ENCODE measurements at places on chromosomes 13 and 19.

- DNase-seq: no peak
Measured at GRCh38 chr13:28401303-28402056, 93.4 kb downstream of the FLT1 start.

- no peak for DNase-seq
Measured at GRCh38 chr13:39133781-39134180, 95.5 kb downstream of the NHLRC3 start.

- DNase-seq: no peak
Measured at GRCh38 chr13:60386250-60386649, 10.8 kb upstream of the TDRD3 start.

GRCh38 chr19:6856749-6857372, 30.5 kb upstream of the ADGRE1 start:
- no peak for DNase-seq

GRCh38 chr13:114224201-114224600, 10.5 kb upstream of the CDC16 start:
- no peak for DNase-seq

DNA sequence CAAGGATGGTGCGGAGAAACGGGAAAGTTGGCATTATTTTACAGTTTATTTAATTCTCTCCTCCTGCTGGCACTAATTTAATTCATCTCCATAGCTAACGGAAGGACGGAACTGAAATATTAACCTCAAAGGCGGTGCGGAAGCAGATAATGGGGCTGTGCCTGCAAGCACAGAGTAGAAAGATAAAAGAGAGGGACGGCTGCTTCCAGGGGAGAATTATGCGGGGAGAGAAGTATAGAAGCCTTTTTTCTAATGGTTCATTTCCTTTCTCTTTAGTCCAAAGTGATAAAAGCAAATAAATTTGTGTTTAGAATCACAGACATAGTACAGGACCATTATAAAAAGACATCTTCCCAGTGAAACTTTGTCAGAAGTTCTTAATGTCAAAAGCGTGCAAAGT, 34.5 kb upstream of the UQCRFS1 start:
- no peak for DNase-seq

GRCh38 chr19:46494146-46494940, 1.3 kb downstream of the PNMA8B start:
- no peak for DNase-seq

DNA sequence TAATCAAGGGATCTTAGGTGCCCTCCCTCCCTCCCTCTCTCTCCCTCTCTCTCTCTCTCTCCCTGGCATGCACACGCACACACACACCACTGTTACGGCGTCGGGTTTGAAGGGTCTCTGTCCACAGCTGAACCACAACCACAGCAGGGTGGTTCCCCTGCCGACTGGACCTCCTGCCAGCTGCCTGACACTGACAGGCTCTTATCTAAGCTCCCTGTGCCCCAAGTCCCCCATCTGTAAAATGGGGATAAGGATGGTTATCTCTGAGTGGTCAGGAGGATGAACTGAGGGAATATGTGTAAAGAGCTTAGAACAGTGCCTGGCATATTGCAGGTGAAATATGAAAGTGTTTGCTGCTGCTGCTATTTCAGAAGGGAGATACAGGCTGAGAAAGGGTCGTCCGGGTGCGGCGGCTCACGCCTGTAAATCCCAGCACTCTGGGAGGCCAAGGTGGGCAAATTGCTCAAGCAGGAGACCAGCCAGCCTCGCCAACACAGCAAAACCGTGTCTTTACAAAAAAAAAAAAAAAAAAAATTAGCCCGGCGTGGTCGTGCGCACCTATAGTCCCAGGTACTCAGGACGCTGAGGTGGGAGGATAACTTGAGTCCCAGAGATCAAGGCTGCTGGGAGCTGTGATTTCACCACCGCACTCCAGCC, 852 bp upstream of the SHISA7 start:
- DNase-seq: no peak

GRCh38 chr19:3189702-3190469, 4.2 kb downstream of the NCLN start:
- no peak for DNase-seq

- DNase-seq: no peak
Measured at GRCh38 chr13:30332456-30333143, 25.2 kb upstream of the KATNAL1 start.

DNA sequence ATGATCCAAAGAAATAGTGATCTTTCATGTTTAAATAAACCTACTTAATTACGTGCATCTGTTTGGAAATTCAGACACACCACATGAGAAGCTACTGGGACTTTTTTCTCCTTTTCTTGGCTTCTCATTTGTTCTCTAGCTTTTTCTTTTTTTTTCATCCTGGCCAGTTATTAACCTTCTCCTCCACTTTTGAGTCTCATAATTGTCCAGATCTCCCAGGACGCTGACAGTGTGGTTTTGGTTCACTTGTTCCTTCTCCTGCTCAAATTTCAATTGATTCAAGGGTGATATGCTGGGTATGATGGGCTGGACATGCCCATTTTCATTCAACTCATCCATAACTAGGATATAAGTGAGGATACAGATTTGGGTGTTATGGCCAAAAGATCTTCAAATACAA, 152.3 kb downstream of the TM9SF2 start:
- DNase-seq: no peak

- DNase-seq: no peak
Measured at GRCh38 chr19:33394006-33394722, 20.7 kb downstream of the CEBPG start.

- DNase-seq: no peak
Measured at GRCh38 chr13:110714797-110715394, 1.4 kb downstream of the ING1 start.

DNA sequence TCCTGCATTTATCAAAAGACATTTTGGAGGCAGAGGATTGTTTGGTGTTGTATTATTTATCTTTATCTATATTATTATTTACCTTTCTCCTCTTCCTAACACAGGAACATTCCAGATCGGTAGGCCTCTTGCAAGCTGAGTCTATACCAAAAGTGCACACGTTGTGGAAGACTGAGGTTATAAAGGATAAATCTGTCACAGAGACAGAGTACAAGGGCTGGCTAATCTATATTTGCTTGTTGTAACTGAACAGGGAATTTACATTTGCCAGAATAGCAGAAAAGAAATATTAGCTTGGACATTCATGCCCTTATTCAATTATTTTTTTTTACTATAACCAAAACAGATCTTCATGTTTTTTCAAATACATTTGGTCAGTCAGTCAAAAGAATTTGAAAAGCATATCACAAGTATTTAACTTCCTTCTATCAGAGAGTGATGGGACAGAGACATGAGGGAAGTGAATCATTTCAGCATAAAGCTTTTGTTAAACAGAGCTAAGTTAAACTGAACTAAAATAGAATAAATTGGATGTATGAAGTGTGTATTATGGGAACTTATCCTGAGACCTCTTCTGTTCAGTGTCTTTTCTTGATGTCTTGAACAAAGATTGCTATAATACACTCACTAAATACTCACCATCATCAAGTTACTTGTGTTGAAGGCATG, 352.5 kb downstream of the DNAJC15 start:
- DNase-seq: no peak

GRCh38 chr19:4913996-4914735, 4.9 kb downstream of the UHRF1 start:
- no peak for DNase-seq

- DNase-seq: no peak
Measured at GRCh38 chr19:30631033-30631370, 258.8 kb downstream of the ZNF536 start.

DNA sequence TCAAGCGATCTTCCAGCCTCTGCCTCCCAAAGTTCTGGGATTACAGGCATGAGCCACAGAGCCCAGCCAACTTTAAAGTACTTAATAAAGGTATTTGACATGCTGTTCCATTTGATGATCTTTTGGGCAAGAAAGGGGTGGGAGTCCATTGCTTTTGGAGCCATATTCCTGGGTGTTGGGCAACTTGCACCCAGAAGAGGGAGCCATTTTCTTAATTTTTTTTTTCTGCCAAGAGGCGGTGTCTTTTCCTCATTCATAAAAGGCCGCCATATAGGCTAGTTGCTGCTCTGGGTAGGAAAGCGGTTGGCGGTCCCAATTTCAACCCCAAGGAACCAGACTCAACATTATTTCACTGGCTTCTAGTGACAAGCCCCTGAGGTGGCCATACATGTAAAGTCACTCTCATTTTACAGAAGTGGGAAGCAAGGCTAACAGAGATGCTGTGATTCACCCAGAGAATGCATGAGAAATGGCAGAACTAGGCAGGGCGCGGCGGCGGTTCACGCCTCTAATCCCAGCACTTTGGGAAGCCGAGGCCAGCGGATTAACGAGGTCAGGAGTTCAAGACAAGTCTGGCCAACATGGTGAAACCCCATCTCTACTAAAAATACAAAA, 139.6 kb downstream of the CACNA1A start:
- DNase-seq: no peak

DNA sequence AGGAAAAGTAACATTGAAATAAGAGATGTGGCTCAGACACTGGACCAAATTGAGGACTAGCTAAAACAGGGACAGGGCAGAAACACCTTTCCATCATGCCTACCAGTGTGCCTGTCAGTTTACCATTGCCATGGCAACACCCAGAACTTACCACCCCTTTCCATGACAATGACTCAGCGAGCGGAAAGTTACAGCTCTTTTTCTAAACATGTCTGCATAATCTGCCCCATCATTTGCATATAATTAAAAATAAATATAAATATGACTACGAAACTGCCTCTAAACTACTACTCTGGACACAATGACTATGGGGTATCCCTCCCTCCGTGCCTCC, 96.0 kb downstream of the UBL3 start:
- DNase-seq: no peak

GRCh38 chr13:32272021-32272683, 43.0 kb downstream of the ZAR1L start:
- no peak for DNase-seq

- DNase-seq: no peak
Measured at GRCh38 chr19:43622956-43623355, 3.5 kb upstream of the ZNF428 start.

DNA sequence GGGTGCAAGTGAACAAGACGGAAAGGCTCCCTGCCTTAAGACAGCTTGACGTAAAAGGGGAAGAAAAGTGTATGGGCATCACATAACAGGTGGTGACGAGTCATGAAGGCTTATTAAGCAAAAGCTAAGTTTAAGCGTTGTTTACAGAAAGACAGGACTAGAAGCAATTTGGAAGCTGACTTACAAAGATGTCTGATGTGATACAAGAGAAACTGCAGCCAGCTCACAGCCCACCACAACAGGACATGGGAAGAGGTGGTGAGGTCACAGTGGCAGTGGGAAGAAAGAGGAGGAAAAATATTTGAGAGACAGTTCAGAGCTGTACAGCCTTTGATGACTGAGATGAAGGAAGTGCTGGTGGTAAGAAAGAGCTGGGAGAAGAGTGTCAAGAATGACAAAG, 181.6 kb downstream of the KLF12 start:
- DNase-seq: no peak

DNA sequence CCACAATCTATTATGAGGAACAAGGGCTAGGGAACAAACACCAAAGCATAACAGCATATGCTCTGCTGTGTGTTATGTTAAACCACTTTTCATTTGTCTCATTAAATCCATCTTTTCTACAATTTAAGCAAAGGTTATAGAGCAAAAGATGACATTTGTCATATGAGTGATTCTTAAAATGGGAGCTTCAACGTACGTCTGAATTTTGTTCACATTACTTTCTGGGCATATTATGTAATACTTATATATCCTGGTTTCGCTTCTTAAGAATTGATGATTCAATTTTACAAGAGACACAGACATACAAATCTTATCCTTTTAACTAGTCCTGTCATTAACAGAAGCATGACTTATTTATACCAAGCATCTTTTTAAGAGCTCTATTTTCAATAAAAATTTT, 3.3 kb upstream of the TPP2 start:
- no peak for DNase-seq

GRCh38 chr19:18894254-18895037, 1.5 kb downstream of the CERS1 start:
- no peak for DNase-seq

- DNase-seq: no peak
Measured at GRCh38 chr19:32464279-32464678, 58.7 kb downstream of the DPY19L3 start.

GRCh38 chr13:76225815-76226489, 589.8 kb downstream of the LMO7 start:
- DNase-seq: no peak

DNA sequence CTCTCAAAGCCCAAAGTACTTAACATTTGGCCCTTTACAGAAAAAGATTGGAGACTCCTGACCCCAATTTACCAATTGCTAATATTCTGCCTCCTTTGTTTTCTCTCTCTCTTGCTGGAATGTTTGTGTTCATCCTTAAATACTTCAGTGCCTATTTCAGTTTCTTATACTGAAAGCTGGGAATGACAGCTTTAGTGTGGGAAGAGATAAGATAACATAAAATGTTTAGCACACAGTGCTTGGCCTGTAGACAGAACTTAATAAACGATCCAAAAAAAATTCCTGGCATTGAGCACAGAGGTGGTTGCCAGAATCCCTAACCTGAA, 3.0 kb upstream of the PLEKHF1 start:
- no peak for DNase-seq

DNA sequence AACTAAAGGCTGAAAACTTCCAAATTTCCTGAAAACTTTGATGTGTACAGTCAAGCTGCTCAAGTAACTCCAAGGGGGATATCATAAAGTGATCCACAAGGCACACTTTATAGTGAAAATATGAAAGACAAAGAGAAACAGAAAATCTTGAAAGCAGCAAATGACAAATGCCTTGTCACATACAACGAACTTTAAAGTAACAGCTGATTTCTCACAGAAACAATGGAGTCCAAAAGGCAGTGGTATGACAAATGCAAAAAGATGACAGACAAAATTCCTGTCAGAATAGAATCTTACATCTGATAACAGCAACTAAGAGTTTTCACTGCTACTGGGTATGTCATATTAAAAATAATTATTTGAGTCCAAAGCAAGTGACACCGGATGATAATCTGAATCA, 1602.3 kb upstream of the PRR20A start:
- no peak for DNase-seq

DNA sequence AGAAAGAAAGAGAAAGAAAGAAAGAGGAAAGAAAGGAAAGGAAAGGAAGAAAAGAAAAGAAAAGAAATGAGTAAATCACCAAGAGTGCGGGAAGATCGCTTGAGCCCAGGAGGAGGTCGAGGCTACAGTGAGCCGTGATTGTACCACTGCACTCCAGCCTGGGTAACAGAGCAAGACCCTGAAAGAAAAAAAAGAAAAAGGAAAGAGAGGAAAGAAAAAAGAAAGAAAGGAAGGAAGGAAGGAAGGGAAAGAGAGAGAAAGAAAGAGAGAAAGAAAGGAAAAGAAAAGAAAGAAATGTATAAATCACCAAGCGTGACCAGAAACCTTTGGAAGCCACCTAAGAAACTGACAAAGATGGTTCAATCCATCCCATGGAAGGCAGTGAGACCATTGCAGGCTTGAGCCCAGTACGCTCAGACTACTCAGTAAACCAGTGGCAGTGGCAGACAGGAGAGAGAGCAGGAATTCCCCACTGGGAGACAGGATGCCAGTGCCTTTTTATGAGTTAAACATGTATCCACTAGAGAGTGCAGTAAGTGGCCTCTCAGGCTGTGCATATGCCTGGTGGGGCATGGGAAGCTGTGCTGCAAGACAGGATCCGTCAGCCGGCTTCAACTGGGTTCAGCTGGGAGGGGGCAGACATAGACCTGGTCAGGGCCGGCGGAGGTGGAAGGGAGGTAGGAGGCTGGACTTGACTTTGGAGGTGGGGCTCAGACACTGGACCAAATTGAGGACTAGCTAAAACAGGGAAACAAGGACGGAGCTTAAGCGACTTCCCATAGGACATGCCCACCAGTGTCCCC, 4.8 kb downstream of the GPR42 start:
- DNase-seq: no peak

- no peak for DNase-seq
Measured at GRCh38 chr13:51033421-51034185, 77.5 kb downstream of the C13orf42 start.

- no peak for DNase-seq
Measured at GRCh38 chr19:13024126-13024950, 29.1 kb downstream of the NFIX start.

Measured in NCI-H1417 treated with DMSO at 0.1 percent for 48 hours (cell line).